ENCODE measurements at places on chromosomes 5 and 9.

GRCh38 chr5:126998201-126998631, 32.1 kb downstream of the MARCHF3 start:
- DNase-seq = no peak

DNA sequence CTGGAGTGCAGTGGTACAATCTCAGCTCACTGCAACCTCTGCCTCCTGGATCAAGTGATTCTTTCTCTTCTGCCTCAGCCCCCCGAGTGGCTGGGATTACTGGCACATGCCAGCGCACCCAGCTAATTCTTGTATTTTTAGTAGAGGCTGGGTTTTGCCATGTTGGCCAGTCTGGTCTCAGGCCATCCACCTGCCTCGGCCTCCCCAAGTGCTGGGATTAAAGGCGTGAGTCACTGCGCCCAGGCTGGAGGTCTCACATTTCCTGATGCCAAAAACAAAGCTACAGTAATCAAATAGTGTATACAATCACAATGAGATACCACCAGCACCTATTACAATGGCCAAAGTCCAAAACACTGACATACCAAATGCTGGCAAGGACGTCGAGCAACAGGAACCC, 51.1 kb downstream of the TTLL11 start:
- DNase-seq = no peak

- DNase-seq = no peak
Observed at GRCh38 chr5:122465031-122465577, 153.1 kb downstream of the SNCAIP start.

- DNase-seq = no peak
Observed at GRCh38 chr5:93794954-93795353, 53.6 kb upstream of the POU5F2 start.

- DNase-seq = no peak
Observed at GRCh38 chr5:164358531-164359259, 853.3 kb downstream of the MAT2B start.

DNA sequence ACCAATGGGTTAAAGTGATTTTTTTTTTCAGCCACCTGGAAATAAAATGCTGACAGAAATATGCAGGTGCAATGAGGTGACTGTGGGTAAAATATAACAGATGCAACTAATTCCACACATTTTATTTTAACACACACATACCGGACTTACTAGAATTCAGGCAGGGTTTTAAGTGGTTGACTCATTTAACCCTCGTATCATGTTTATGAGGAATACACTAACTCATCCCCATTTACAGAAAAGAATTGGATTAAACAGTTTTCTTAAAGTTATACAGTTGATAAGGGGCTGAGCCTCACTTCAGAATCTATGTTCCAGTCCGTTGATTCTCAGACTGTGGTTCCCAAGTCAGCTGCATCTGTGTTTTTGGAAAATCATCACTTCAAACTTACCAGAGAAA, 207.5 kb downstream of the CHSY3 start:
- no peak for DNase-seq

DNA sequence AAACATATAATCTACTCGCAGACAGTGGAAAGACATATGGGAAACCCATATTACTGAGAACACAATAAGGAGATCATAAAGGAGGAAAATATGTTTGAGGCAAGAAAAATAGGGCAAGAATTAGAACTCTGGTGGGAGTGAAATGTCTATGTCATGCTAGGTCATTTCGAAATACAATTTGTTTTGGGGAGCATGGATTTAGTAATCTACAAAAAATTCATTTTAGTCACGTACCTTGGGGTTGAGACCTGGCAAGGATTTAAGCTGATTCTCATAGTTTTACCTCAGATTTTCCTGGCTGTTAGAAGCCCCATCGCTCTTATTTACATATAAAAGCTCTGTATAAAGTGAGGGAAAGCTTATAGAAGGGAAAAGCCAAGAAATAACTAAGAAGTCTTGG, 11.5 kb upstream of the CSNK1G3 start:
- DNase-seq = no peak

DNA sequence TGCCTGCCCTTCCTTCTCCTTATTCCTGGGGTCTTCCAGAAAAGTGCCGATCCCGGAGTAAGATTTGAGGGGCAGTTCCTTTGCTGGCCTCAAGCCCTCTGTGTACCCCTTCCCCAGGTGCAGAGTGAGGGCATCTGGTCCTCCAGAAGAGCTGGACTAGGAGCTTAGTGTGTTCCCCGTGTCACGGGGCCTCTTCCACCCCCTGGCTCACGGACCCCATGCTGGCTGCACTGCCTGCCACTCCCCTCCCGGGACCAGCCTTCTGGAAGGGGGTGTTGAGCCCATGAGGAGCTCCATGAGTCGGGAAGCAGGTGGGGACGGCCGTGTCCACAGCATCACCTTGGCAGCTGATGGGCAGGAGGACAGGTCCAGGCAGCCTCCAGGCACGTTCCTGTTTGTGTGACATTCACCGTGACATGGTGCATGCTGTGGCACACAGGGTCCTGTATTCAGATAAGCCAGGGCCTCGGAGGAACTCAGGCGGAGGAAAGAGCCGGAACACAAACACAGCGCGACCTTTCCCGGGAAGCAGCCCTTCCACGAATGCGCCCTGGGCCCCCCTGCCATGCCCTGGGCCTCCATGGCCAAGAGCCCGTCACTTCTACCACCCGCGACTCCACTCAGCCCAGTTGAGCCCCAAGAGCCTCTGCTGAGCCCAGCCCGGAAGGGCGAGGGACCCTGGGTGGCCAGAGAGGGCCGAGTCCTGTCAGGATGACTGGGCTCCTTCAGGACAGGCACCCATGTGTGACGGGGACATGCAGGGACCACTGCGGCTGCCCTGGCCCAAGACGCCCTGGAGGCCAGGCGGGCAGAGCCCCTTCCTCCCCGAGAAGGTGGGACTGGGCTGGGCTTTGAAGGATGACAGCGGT, 5.9 kb upstream of the LCN1 start:
- DNase-seq = no peak
